ENCODE measurements at places on chromosomes 16 and 17.

- no peak for DNase-seq
- no peaks in the 10 kb centered on the region for H3K36me3 ChIP-seq
- peaks cover 51% of the 10 kb centered on the region for H3K27me3 ChIP-seq
Measured at GRCh38 chr17:49899191-49899485, 51.3 kb upstream of the TAC4 start.

- H3K27ac ChIP-seq = no peak overlapping the region
- no peaks in the 10 kb centered on the region for H3K27me3 ChIP-seq
- no peak for DNase-seq
- H3K4me1 ChIP-seq = peaks cover 10% of the 10 kb centered on the region
- H3K36me3 ChIP-seq = no peaks in the 10 kb centered on the region
Measured at GRCh38 chr16:1832838-1833454, 5.9 kb downstream of the FAHD1 start.

DNA sequence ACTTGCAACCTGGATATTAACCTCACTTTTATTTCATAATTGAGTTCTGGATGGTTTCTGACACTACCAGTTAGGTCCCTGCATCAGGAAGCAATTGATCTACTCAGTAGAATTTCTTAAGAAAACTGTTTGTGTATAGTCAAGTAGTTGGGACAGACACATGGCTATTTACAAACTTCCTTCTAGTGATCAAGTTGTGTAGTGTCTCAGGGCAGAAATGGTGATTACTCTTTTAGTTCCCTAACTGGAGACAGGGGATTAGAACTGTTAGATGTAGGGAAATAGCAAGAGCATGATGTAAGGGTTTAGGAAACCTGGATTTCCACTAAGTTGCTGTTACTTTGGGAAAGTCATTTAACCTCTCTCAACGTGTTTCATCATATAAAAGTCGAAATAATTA lies 30.4 kb downstream of the TMEM100 start:
- no peak for DNase-seq
- no peak overlapping the region for H3K4me3 ChIP-seq
- H3K4me1 ChIP-seq = no peaks in the 10 kb centered on the region
- no peaks in the 10 kb centered on the region for H3K36me3 ChIP-seq

GRCh38 chr17:49193513-49194296 lies 16.7 kb downstream of the GNGT2 start:
- peak overlapping the region; percentile 93 for H3K27ac ChIP-seq
- H3K4me1 ChIP-seq = peaks cover 37% of the 10 kb centered on the region
- no peak for DNase-seq

GRCh38 chr16:48846277-48846676 lies 236.3 kb upstream of the N4BP1 start:
- H3K36me3 ChIP-seq = no peaks in the 10 kb centered on the region
- DNase-seq = no peak
- H3K27ac ChIP-seq = no peak overlapping the region
- no peaks in the 10 kb centered on the region for H3K27me3 ChIP-seq
- no peak overlapping the region for H3K4me3 ChIP-seq

- no peak overlapping the region for H3K27ac ChIP-seq
- no peaks in the 10 kb centered on the region for H3K4me1 ChIP-seq
- H3K36me3 ChIP-seq = no peaks in the 10 kb centered on the region
- no peak overlapping the region for H3K4me3 ChIP-seq
Measured at GRCh38 chr16:65315081-65315780, 193.4 kb upstream of the CDH11 start.

GRCh38 chr17:305090-305976 lies 47.3 kb downstream of the RPH3AL start:
- H3K4me3 ChIP-seq = no peak overlapping the region
- H3K4me1 ChIP-seq = no peaks in the 10 kb centered on the region
- H3K27ac ChIP-seq = no peak overlapping the region
- DNase-seq = no peak

- H3K27me3 ChIP-seq = no peaks in the 10 kb centered on the region
- DNase-seq = no peak
- H3K27ac ChIP-seq = peak overlapping the region; percentile 77
- H3K4me3 ChIP-seq = peak overlapping the region; percentile 85
Measured at GRCh38 chr17:1109606-1110540, 69.9 kb downstream of the ABR start.

DNA sequence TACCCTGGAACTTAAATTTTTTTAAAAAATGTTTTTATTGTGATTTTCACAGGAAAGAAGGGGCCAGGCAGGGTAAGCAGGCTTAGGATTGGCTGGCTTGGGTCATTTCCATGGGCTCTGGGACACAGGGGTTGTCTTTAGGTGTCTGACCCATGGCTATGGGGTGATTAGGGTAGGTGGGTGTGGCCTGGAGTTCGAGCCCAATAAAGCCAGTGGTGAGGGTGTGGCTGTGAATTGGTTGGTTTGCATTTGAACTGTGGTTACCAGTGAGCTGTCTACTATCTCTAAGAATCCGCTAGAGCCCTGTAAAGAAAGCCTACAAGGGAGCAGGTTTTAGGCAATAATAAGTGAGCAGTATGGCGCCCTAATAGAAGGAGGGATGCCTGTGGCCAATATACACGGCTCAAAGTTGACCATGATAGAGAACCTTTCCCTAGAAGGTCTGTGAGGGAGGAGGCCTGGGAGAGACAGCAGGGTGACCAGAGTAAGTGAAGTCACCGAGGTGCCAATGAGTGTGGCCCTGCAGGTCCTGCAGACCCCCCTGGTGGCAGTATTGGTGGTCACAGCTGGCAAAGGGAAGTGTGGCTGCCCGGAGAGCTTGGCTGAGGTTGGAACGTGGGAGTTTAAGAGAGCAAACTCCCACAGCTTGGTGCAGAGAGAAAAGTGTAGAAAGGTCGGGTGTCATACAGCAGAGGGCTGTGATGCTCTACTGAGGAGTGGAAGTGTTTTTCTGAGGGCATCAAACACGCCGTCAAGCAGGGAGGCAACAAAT lies 454.0 kb downstream of the WWOX start:
- H3K27me3 ChIP-seq = peaks cover 10% of the 10 kb centered on the region
- H3K4me1 ChIP-seq = no peaks in the 10 kb centered on the region
- H3K4me3 ChIP-seq = no peak overlapping the region
- H3K36me3 ChIP-seq = no peaks in the 10 kb centered on the region
- H3K27ac ChIP-seq = no peak overlapping the region
- DNase-seq = no peak

- no peaks in the 10 kb centered on the region for H3K36me3 ChIP-seq
- no peak overlapping the region for H3K27ac ChIP-seq
Measured at GRCh38 chr17:48663134-48663924, 37.2 kb upstream of the HOXB9 start.

- H3K27ac ChIP-seq = no peak overlapping the region
- H3K4me3 ChIP-seq = no peak overlapping the region
- no peaks in the 10 kb centered on the region for H3K27me3 ChIP-seq
- H3K36me3 ChIP-seq = no peaks in the 10 kb centered on the region
Measured at GRCh38 chr17:54744750-54745149, 155.9 kb upstream of the TOM1L1 start.

DNA sequence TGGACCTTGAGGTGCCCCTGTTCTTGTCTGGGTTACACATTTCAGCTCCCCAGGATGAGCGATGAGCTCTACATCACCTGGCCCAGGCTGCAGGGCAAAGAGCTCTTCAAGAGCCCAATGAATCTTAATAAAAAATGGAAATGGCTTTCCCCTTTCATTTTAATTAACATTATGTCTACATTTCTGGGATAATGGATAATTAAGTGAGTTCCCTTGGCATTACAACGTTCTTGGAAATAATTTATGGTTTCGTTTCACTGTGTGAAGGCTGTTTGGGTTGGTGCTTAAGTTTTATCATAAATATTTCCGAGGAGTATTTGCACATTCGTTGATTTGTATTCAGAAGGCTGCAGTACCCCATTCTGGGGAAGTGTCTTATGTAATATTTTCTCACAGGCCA lies 678.3 kb upstream of the EEF2KMT start:
- H3K4me1 ChIP-seq = no peaks in the 10 kb centered on the region
- DNase-seq = no peak
- no peak overlapping the region for H3K27ac ChIP-seq
- H3K4me3 ChIP-seq = no peak overlapping the region
- no peaks in the 10 kb centered on the region for H3K27me3 ChIP-seq

DNA sequence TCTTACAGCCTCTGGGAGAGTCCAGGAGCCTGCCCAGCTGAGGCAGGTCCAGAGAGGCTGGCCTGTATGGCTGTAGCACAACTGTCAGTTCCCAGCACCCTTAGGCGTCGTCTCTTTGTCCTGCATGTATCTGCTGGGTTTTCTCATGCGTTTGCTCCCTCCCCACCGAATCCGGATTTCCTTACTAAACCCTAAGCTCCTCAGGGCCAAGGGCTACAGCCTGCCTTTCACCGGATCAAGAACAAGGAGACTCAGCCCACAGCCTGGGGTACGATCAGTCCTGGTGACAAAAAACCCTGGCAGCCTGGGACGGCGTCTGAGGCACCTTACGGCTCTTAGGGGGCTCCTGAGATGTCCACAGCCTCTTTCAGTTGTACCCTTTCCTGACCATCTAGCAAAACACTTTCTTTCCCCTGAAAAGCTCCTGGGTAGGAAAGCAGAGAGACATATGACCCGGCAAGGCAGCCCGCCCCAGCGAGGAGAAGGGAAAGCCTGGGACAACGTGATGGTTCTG lies 12.2 kb downstream of the HIC1 start:
- peaks cover 87% of the 10 kb centered on the region for H3K36me3 ChIP-seq
- DNase-seq = no peak
- no peaks in the 10 kb centered on the region for H3K27me3 ChIP-seq
- peaks cover 71% of the 10 kb centered on the region for H3K4me1 ChIP-seq
- peak overlapping the region; percentile 73 for H3K27ac ChIP-seq
- no peak overlapping the region for H3K4me3 ChIP-seq

DNA sequence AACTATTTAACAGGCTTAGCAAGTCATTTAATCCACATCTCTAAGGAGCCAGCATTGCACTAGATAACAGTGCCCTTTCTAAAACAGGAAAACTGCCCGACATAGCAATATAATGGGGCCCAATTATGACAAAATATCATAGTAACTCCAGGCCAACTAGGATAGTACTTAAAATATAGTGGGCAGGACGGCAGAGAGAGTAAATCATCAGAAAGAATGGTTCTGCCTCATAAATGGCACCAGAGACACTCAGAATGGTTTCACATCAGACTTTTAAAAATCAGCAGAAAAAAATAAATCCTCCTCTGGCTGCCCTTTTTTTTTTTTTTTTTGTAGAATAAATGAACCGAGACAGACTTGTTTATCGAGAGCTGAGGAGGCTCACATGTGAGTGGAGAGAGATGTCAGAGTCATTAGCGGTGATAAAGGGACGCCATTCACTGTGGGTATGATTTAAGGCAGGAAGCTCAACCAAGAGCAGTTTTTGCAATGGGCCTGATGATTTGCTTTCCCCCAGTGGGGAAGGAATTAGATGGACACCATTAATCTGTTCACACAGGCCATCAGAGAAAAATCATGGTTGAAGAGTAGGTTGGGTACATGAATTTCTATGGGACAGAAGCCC lies 62.6 kb downstream of the CPPED1 start:
- no peaks in the 10 kb centered on the region for H3K27me3 ChIP-seq
- no peaks in the 10 kb centered on the region for H3K4me1 ChIP-seq
- H3K4me3 ChIP-seq = no peak overlapping the region
- H3K36me3 ChIP-seq = peaks cover 55% of the 10 kb centered on the region
- no peak overlapping the region for H3K27ac ChIP-seq
- no peak for DNase-seq

DNA sequence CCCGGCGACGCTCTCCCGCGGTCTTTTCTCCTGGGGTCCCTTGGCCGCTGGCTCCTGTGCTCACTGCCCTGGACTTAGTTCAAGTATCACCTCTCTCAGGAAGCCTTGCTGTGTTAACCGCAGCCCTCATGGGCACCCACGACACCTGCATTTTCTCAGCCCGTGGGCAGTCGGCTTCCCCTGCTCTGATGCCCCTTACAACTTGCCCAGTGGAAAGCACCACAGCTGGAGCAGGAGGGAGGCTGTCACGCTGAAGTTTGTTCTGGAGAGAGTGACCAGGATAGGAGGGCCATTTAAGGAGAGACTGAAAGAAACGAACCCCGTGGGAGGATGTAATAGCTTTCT lies 395 bp downstream of the STXBP4 start:
- H3K27ac ChIP-seq = no peak overlapping the region
- no peaks in the 10 kb centered on the region for H3K27me3 ChIP-seq
- H3K36me3 ChIP-seq = peaks cover 15% of the 10 kb centered on the region

DNA sequence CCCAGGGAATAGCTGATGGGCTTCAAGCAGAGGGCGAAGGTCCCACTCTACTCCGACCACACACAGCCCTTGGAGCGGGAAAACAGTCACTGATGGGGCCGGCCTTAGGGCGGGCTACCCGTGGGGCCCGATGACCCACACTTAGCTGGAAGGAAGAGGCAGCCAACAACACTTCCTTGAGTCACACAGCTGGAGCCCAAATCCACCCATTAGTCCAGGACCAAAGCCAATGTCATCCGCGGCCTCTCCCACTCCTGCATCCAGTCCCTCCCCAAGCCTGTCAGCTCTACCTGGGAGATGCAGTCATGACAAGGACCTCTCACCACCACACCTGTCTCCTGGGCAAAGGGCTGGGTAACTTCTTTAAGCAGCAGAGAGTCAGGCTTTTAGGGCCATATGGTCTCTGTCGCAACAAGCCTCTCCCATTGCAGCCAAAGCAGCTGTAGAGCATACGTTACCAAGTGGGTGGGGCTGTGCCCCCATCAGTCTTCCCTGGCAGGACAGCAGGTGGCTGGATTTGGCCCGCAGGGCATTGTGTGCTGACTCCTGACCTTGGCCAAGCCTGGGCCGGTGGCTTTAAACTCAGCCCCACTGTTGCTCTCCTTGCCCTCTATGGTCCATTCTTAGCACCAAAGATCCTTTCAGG lies 110.7 kb downstream of the SOCS1 start:
- H3K36me3 ChIP-seq = peaks cover 30% of the 10 kb centered on the region
- peaks cover 24% of the 10 kb centered on the region for H3K4me1 ChIP-seq
- no peak for DNase-seq
- H3K4me3 ChIP-seq = no peak overlapping the region

DNA sequence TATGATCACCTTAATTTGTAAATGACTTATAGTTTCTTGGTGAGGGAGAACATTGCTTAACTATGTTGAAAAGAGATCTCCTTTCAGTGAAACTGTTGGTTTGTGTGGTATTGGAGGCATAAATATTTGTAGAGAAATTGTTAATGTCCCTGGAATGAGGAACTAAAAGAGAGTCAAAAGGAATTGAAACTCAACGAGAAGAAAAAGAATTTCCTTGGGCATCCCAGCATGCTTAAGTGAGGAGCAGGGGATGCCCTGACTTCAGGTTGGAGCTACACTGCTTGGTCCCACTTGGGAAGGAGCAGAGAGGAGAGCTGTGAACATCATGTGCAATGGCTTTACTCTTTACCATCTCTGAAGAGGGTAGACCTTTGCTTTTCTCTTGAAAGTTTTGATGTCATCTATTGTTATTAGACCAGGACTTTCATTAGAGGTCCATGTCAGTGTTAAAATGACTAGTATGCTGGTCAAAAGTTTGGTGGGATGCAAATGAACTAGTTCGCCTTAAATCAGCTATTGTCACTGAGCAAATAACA lies 21.7 kb downstream of the KRT23 start:
- H3K4me1 ChIP-seq = no peaks in the 10 kb centered on the region
- peaks cover 12% of the 10 kb centered on the region for H3K27me3 ChIP-seq
- no peak overlapping the region for H3K4me3 ChIP-seq
- H3K27ac ChIP-seq = no peak overlapping the region
- no peak for DNase-seq
- no peaks in the 10 kb centered on the region for H3K36me3 ChIP-seq

Measured in activated T-helper 2 cell treated with anti-CD3 and anti-CD28 coated beads, Interferon-gamma antibody, Interleukin-2, Interleukin-4, amounts not matched to agents 10 μg/mL and 5 μg/mL and 100 μg/mL, durations not matched to agents 14 hours and 24 hours and 36 hours (primary cell).